ENCODE measurements at places on chromosomes 7 and 10.

- DNase-seq, result no peak
These were observed 417.1 kb downstream of the AUTS2 start for GRCh38 chr7:70015353-70015752.

DNA sequence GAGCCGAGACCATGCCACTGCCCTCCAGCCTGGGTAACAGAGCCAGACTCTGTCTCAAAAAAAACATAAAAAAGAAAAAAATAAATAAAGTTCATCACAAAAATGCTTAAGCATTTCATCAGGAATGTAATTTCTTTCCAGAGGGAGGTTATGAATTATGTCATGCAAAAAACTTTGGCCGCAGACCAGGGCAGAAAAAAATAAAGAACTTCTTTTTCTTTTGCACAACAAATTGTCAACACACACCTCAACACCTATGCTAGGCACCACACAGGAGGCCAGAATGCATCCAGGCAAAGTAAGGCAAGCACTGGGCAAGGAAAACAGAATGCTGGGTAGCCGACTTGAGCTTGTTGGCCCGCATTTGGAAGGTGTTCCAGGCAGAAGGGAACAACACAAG lies 3.9 kb downstream of the C10orf62 start:
- peak; percentile 39 for DNase-seq

DNA sequence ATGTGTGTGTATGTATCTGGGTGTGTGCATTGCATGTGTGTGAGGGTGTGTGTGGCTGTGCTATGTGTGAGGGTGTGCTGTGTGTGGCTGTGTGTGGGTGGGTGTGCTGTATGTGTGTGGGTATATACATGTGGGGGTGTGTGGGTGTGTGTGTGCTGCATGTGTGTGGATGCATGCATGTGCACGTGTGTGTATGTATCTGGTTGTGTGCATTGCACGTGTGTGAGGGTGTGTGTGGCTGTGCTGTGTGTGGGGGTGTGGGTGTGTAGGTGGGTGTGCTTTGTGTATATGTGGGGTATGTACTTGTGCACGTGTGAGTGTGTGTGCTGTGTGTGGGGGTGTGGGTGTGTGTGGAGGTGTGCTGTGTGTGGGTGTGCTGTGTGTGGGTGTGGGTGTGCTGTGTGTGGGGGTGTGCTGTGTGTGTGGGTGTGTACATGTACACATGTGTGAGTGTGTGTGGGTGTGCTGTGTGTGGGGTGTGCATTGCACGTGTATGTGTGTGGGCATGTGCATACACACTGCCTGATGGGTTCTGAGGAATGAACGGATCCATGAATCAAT lies 579.8 kb downstream of the PTPRN2 start:
- no peak for DNase-seq

- no peak for DNase-seq
These were observed 9.6 kb downstream of the NEURL1 start for GRCh38 chr10:103502849-103503660.

DNA sequence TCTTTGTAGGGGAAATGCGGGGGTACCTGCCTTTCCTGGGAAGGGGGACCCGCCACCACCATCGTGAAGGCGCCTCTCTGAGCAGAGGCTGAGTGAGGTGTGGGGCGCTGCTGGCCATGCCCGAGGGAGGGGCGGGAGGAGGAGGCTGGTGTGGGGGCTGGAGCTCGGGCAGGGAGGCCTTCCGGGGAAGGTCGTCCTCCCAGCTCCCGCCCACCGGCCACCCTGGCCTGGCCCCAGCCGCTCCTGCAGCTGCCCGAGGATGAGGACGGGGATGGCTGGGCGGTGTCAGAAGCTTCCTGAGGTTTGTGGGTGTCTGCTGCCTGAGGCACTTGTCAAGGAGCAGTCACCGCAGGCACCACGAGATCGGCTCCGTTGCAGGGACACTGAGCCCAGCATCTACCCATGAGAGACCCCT lies 11.4 kb downstream of the PWWP2B start:
- no peak for DNase-seq

DNA sequence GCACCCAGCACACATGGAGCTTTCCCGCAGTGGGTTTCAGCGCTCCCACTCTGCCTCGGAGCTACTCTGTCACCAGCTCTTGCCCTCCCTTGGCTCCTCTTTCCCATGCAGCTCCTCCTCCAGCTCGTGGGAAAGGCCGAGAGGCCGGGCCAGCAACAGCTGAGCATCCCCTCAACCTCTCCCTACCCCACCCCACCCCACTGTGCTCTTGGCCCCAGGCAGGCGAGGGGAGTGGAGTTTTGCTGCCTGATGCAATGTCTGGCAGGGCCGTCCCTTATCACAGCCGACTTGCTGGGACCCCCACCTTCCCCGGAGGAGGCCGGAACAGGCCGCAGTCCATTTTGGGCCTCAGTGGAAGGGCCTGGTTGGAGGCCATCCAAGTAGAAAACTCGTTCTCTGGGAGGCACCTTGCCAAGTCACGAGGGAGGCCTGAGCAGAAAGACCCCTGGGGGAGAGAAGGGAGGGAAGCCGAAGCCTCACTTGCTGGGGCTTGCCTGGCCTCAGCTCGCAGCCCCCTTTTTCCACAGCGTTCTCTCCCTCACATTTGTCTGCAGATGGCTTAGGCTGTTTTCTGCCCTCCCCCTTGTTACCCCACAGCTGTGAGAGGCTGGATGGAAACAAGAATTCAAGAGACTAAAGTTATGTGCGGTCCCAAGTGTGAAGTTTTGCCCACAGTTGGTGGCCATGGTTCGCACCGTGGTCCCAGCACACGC lies 35.3 kb downstream of the CHST3 start:
- peak; percentile 65 for DNase-seq

DNA sequence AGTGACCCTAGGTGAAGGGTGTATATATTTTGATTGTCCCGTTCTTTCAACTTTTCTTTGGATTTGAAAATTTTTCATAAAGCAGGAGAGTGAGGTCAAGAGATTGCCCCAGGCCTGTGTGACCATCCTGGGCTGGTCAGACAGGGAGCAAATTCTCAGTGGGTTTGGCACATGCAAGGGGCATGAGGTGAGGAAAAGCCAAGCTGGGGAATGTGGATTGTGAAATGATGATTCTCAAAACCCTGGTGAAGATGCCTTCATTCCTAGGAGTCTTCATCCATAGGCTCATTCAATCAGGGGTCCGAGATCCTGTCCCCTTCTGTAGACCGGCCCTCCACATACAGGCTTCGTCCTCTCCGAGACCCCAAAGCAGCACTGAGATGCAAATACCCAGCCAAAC lies 27.0 kb upstream of the FAM170B start:
- no peak for DNase-seq

GRCh38 chr10:121183236-121183635 lies 332.1 kb downstream of the WDR11 start:
- DNase-seq, result no peak

DNA sequence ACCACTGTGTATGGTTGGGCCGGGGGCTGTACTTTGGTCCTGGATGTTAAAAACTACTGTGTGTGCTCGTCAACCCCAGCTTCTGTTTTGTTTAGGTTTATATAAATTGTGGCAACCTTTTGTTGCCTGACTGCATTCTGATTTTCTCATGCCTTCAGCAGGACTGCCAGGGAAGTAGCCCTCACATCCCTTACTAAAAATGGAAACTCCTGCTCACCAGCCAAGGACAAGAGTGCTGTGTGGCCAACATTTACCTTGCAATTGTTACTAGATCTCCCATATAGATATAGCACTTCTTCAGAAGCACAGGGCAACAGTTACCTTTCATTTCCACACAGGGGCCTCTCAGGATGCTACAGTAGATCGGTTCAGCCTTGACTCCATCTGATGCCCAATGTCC lies 174.4 kb downstream of the TAX1BP1 start:
- no peak for DNase-seq

GRCh38 chr10:17385066-17385465 lies 69.3 kb downstream of the ST8SIA6 start:
- no peak for DNase-seq

DNA sequence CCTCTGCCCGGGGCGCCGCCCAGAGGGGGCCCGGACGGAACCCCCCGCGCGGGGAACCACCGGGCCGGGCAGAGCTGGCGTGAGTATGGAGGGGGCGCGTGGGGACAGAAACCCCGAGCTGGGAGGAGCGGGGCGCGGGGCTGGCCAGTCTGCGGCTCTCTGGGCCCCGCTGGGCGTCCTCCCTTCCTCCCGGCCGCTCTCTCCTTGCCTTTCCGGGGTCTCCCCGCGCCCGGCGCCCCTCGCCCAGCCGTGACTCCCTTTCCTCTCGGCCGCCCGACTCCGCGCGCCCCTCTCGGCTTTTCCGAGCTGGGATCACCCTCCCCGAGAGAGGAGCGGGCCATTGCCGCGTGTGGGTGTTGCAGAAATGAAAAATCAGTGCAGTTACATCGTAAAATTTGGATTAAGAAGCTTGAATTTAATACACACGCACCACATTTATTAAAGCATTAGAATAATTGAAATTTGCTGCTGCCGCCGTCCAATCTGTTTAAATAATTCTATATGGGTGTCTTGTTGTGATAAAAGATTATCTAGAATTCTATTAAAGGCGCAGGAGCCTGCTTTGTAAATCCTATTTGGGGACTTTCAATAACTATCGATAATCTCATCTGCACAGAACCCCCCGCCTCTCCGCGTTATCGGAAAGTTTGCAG lies 9.1 kb downstream of the UNCX start:
- no peak for DNase-seq

- DNase-seq, result no peak
These were observed 818.8 kb downstream of the GATA3 start for GRCh38 chr10:8873310-8873709.

- no peak for DNase-seq
These were observed 23.0 kb upstream of the DLD start for GRCh38 chr7:107867858-107868466.

DNA sequence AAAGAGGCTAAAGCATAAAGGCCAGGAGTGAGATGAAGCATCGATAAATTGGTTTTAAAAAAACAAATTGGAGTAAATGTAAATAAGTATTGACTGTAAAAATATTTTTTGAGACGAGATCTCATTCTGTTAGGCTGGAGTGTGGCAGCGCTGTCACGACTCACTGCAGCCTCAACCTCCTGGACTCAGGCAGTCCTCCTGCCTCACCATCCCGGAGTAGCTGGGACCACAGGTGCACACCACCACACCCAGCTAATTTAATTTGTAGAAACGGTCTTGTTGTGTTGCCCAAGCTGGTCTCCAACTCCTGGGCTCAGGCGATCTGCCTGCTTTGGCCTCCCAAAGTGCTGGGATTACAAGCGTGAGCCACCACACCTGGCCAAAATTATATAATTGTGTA lies 17.8 kb downstream of the HNRNPA2B1 start:
- no peak for DNase-seq

- no peak for DNase-seq
These were observed 693.0 kb downstream of the KCNMA1 start for GRCh38 chr10:76944640-76945039.

DNA sequence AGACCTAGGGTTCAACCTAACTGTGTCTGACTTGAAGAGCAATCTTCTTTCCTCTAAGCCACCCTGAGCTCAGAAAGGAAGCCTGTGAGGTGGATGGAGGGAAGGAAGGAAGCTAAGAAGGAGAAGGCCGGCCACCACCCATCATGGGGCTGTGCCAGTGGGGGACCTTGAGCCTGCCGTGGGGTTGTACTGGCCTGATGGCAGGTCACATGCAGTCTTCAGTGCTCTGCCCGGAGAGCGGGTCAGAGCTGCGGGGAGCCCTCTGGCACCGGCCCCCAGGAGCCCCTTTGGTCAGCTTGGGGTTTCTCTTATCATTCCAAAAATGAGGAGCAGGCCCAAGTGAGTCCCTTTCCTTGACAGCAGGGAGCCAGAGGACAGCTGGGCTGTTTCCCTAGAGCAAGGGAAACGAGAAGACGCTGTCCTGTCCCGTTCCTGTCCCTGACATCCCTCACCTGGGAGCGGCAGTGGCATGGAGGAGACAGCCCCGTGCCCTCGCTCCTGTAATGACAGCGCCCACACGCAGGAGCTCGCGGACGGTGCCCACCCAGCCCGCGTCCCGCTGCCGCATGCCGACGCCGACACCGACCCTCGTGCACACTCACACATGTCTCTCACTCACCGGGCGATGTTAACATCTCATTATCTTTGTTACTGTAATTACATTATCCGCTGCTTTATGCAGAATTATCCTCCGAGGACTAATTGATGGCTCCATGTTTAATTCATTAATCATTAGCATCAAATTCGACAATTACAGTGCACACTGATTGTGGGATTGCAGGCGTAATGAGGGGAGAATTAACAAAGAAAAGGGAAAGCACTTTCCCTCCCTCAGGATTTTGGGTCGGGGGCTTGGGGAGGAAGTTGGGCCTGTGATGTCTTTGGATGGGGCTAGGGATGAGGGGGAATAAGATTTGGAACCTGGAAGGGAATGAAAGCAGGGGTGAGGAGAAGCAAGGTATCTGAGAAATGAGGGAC lies 31.3 kb downstream of the GBX1 start:
- DNase-seq, result no peak
